ENCODE measurements at places on chromosomes 1 and 21. TPM values are rescaled to one million over a fixed set of nuclear protein-coding genes. Genes with fewer than 3 reads are reported as not detected.

DNA sequence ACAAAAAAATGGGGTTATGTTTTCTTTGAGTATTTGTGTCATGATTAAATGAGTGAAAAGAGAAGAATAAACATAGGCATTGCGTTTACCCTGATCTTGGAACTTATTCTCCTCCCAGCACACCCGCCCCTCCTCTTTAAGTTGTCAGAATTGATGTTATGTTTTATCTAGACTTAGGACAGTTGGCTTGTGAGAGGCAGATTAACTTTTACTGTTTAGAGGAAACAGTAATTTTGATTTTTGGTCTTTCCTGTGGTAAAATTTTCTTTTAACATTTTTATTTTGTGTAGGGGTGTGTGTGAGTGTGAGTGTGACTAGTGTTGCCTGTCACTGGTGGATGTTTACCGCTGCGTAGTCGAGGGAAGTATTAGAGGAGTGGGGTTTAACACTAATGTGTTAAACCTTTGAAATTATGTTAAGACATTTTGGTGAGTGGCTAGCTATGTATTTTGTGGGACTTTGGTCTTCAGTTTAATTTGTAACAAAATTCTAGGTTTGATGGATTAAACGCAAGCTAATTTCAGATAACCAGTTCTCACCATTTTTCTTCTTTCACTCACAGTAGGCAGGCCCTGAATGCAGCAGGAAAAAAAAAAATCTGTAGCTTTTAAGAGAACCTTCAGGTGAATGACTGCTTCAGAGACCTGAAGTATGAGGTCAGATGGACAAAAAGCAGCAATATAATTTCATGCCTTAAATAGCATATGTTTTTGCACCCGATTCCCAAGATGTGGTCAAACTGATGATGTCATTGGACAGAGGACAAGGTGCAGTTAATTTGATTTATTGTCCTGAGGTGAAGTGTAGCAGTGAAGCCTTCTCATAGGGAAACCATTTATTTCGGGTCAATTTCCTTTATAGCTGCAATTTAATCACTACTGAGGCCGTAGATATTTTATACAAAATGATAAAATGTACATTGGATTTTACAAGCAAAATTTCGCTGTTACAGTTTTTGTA lies 2.7 kb downstream of the POU2F1 start:
- no peak for DNase-seq

- DNase-seq, result no peak
Measured at GRCh38 chr1:205772607-205773032, 2.7 kb downstream of the RAB29 start.

DNA sequence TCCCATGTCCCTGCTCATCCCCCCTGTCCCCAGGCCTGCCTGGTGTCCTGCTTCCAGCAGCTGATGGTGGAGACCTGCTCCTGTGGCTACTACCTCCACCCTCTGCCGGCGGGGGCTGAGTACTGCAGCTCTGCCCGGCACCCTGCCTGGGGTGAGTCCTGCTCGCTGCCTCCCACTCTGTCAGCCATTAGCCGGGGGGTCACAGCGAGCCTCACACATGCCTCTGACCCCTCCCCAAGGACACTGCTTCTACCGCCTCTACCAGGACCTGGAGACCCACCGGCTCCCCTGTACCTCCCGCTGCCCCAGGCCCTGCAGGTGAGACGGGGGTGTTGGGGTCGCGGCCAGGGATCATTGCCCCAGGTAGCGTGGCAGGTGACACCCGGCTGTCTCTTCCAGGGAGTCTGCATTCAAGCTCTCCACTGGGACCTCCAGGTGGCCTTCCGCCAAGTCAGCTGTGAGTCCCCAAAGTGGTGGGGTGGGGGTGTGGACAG lies 10.0 kb downstream of the SCNN1D start:
- no peak for DNase-seq

GRCh38 chr1:196954778-196955177 lies 11.2 kb downstream of the CFHR2 start:
- DNase-seq, result no peak

DNA sequence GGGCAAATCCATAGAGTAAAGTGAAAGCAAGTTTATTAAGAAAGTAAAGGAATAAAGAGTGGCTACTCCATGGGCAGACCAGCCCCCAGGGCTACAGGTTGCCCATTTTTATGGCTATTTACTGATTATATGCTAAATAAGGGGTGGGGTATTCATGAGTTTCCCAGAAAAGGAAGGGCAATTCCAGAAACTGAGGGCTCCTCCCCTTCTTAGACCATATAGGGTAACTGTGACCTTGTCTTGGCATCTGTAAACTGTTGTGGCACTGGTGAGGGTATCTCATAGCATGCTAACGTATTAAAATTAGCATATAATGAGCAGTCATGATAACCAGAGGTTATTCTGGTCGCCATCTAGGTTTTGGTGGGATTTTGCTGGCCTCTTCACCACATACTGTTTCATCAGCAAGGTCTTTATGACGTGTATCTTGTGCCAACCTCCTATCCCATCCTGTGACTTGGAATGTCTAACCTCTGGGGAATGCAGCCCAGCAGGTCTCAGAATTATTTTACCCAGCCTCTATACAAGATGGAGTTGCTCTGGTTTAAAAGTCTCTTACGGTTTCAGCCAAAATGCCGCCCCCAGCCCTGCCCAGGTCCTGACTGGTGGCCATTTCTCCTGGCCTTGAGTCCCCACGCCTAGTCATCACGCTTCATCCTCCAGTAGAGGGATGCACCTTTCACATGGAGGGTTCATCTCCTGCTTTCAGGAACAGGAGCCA lies 982 bp upstream of the TRIM17 start:
- no peak for DNase-seq

Gene BTG2
- total RNA-seq, result 199 TPM

Gene MAGOH
- 36.0 TPM for total RNA-seq
